ENCODE measurements at places on chromosomes 16 and 17.
A peak's percentile ranks its signal among the peaks of the same experiment; 100 is the strongest.

- no peak for DNase-seq
Observed at GRCh38 chr17:50542795-50543774, 3.9 kb upstream of the SPATA20 start.

GRCh38 chr16:68035227-68035626, 12.1 kb downstream of the DUS2 start:
- no peak for DNase-seq

GRCh38 chr17:81331527-81332043, 36.5 kb upstream of the SLC38A10 start:
- no peak for DNase-seq

GRCh38 chr17:67422897-67423296, 45.8 kb downstream of the PITPNC1 start:
- no peak for DNase-seq

GRCh38 chr17:73172252-73172651, 7.4 kb downstream of the SSTR2 start:
- no peak for DNase-seq

DNA sequence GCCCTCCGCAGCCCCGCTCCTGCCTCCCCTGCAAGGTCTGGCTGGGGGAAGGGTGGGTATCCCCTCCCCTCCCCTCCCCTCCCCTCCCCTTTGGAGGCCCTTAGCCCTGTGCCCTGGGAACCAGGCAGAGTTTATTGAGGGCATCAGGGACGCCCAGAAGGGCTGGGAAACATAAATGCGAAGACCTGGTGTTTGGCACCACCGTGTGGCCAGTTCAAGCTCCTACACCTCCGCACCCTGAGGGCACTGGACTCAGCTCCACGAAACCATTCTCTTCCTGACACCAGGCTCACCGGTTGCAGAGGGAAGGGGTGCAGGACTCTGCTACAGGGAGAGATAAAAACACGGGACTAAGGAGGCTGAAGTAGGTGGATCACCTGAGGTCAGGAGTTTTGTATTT, 1.0 kb upstream of the AIPL1 start:
- DNase-seq = peak; percentile 52

GRCh38 chr16:51509336-51509735, 358.3 kb upstream of the SALL1 start:
- no peak for DNase-seq

DNA sequence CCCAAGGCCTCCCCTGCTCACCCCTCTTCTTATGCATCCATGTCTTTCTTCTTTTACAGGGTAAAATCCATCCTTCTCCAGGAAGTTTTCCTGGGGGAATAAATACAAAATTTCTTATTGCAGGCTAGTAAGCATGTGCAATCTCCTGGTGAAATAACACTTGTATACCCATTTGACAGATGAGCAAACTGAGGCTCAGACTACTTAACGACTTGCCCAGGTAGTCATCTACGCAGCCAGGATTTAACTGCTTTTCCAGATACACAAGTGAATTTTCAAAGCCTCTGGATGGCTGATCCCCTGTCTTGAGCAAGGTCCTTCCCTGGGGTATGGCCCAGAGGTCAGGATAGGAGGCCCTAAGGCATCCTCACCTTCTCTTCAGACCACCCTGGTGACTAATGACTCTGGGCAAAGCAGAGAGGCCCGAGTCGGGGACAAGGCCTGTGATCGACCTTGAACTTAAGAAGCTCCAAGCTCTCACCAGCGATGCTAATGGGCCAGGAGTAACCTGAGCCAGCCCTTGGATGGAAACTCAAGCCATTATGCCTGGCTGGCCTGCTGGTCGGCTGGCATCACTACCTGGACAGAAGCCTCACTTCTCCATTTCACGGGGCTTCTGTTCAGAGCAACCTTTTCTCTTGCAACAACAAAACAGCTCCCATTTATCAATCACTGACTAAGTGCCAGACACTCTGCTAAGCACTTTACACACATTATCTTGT, 33.1 kb downstream of the ZNF423 start:
- DNase-seq = no peak
